ENCODE measurements at places on chromosomes 5 and 9. TPM values are rescaled to one million over a fixed set of nuclear protein-coding genes. Genes with fewer than 3 reads are reported as not detected.

Gene MAP1B
- polyA plus RNA-seq: 261 TPM

Gene RALGPS1
- polyA plus RNA-seq: 0.71 TPM

Gene PNPLA7
- 0.59 TPM for polyA plus RNA-seq

DNA sequence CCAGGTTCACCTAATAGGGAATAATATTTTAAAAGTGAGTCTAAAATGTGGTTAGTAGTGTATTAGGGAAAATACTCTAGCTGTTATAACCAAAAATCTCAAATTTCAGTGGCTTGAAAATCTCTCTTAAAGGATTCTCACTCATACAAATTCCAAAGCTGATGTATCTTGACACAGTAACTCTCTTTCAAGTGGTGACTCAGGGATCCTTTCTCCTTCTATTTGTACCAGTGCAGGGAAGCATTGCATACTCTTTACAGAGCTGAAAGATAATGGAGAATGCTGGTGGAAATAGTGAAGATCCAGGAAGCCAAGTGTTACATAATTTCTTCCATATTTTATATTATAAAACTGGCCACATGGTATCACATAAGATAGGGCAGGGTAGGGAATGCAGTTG lies 560.2 kb upstream of the CDH9 start:
- H3K27ac ChIP-seq: no peak overlapping the region
- DNase-seq: no peak
- H3K27me3 ChIP-seq: no peaks in the 10 kb centered on the region
- H3K36me3 ChIP-seq: no peaks in the 10 kb centered on the region
- no peak overlapping the region for H3K4me3 ChIP-seq
- H3K4me1 ChIP-seq: no peaks in the 10 kb centered on the region

- peaks cover 55% of the 10 kb centered on the region for H3K4me1 ChIP-seq
- H3K27ac ChIP-seq: peak overlapping the region; percentile 81
- peak; percentile 50 for DNase-seq
- peaks cover 1% of the 10 kb centered on the region for H3K36me3 ChIP-seq
- no peaks in the 10 kb centered on the region for H3K27me3 ChIP-seq
Observed at GRCh38 chr9:113579283-113580040, 115.9 kb downstream of the RGS3 start.

DNA sequence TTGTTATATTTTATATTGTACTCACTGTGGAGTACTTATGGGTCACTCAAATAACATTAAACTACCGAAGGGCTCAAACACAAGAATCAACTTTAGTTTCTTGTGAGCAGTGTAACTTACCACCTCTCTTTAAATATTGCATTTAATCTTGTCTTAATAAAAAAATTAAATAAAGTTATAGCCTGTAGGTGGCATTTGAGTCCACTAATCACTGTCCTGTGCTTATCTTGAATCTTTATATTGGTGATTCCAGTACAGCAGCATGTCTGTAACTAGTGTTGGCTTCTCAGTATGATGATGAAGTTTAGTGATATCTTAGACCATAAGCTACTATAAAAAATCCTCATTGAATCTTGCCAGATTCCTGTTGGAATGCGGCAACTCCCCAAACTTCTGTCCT lies 313.8 kb downstream of the FAM170A start:
- H3K4me1 ChIP-seq: no peaks in the 10 kb centered on the region
- DNase-seq: peak; percentile 44
- H3K4me3 ChIP-seq: no peak overlapping the region
- H3K27me3 ChIP-seq: no peaks in the 10 kb centered on the region
- no peak overlapping the region for H3K27ac ChIP-seq
- no peaks in the 10 kb centered on the region for H3K36me3 ChIP-seq

Gene SEMA5A
- polyA plus RNA-seq: 33.5 TPM

Gene ZNF300
- polyA plus RNA-seq: 2.9 TPM

- H3K36me3 ChIP-seq: no peaks in the 10 kb centered on the region
- DNase-seq: no peak
- no peak overlapping the region for H3K4me3 ChIP-seq
- H3K27ac ChIP-seq: no peak overlapping the region
- no peaks in the 10 kb centered on the region for H3K27me3 ChIP-seq
Observed at GRCh38 chr9:15219546-15219945, 87.5 kb downstream of the TTC39B start.

- no peak overlapping the region for H3K27ac ChIP-seq
- H3K36me3 ChIP-seq: no peaks in the 10 kb centered on the region
- H3K4me3 ChIP-seq: no peak overlapping the region
- no peak for DNase-seq
- peaks cover 5% of the 10 kb centered on the region for H3K4me1 ChIP-seq
- no peaks in the 10 kb centered on the region for H3K27me3 ChIP-seq
Observed at GRCh38 chr9:126451316-126451885, 124.8 kb downstream of the MVB12B start.

Gene GIN1
- polyA plus RNA-seq: 5.8 TPM

DNA sequence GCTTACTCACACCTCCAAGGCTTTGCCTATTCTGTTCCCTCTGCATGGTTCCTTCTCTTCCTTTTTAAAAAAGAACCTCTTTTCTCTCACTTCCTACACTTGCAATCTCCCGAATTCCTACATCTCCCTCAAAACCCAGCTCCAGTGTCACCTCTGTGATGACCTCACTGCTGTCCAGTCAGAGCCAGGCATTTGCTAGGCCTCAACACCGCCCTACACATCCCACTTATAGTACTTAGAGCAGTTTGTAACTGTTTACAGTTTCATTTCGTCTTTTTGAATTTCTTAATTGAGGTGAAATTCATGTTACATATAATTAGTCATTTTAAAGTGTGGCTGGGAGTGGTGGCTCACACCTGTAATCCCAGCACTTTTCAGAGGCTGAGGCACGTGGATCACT lies 30.8 kb downstream of the CD14 start:
- no peak overlapping the region for H3K4me3 ChIP-seq
- no peaks in the 10 kb centered on the region for H3K27me3 ChIP-seq
- no peaks in the 10 kb centered on the region for H3K4me1 ChIP-seq

Gene GLRA1
- polyA plus RNA-seq: not detected

Gene NOXA1
- polyA plus RNA-seq: 0.15 TPM
